ENCODE measurements at places on chromosomes 1 and 21.

DNA sequence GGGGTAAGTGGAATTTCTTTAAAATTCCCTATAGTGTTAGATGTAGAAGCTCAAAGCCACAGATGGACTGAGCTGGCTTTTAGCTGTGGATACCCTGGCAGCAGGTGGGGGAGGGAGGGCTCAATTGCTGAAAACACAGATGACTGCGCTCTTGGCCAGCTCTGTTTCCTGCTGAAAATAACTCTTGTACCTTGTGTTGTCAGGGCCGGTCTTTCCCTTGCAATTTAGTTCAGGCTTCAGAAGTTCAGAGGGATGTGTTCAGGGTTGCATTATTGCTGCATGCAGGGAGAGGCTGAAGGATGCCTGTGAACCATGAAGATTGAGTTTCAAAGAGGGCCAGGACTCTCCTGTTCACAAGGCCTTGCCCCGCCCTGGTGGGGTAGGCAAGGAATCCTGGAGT lies 58.1 kb upstream of the GCLM start:
- no peak for DNase-seq

GRCh38 chr1:247273013-247273412 lies 17.1 kb downstream of the VN1R5 start:
- DNase-seq: no peak

GRCh38 chr1:199688133-199688676 lies 339.3 kb upstream of the NR5A2 start:
- no peak for DNase-seq

- DNase-seq: no peak
Measured at GRCh38 chr21:35677298-35677841, 383.0 kb downstream of the SETD4 start.

DNA sequence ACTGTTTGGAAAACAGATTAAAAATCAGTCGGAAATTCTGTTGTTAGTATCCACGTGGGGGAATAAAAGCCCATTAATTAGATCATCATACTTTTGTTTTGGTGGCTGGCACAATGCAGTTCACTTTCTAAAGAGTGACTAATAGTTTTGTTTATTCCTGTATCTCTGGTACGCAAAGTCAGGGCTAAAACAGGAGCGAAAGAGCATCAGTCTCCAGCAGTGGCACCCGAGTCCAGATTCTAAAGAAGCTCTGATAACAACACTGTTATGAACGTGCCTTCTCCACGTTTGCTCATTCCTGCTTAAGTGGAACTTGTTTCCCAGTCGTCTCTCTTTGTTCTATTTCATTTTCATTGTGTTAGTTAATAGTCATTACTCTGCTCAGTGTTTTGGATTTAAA lies 69.6 kb downstream of the HSPA13 start:
- no peak for DNase-seq

- DNase-seq: no peak
Measured at GRCh38 chr1:218524526-218524925, 179.4 kb downstream of the TGFB2 start.

GRCh38 chr21:34897828-34898227 lies 151.3 kb downstream of the RUNX1 start:
- peak; percentile 30 for DNase-seq

- DNase-seq: no peak
Measured at GRCh38 chr1:9086045-9086444, 16.6 kb upstream of the SLC2A5 start.

DNA sequence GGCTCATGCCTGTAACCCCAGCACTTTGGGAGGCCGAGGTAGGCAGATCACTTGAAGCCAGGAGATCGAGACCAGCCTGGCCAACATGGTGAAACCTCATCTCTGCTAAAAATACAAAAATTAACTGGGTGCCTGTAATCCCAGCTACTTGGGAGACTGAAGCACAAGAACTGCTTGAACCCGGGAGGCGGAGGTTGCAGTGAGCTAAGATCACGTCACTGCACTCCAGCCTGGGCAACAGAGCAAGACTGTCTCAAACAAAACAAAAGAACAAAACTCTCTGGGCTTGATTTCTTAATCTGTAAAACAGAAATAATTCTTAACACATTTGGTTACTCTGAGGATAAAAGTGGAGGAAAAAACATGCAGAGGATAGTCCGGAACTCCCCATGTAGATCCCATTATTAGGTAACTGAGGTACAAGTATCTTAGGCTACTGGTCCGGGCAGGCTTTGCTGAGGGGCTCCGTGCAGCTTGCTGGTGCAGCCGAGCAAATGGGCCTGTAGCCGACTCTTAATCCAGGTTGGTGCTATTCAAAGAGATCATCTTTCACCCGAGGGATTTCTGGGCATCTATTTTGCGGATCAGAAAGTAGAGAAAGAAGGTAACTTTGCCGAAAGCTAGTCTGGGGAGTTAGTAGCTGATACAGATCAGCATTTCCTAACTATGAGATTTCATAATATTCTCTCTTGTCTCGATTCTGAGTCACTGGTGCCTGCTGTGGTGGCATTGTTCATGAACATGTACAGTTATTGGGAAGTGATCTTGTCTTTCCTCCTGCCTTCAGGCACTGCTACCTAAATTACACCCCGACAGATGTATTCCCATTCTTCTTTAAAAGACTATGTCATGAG lies 56.8 kb downstream of the NFIA start:
- no peak for DNase-seq

DNA sequence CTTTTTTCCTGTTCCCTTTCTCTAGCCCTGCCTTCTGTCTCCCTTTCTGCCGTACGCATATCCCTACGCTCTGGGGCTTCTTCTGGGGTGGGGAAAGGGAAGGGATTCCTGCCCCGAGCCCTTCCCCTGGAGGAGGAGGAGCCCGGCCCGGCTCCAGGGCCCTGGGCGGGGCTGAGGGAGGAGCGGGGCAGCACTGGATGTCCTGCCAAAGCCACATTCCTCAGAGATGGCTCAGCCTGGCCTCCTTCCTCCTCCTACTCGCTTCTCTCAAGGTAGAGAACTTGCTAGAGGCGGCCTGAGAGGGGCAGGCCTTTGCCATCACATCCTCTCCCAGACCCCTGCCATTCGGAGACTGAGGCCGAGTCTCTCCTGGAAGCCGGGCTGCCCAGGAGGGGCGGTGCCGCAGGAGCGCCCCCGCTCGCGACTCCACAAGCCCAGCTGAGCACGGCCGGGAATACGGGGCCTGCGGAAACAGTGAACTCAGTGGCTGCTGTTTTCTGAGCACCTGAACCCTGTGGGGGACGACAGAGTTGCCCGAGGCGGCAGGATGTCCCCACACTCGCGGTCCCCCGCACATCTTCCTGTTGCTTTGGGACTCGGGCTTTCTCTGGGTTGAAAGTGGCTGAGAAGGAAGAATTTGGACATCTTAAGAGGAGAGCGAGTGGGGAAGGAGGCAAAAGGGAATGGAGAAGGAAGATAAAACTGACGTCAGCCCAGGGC lies 12.2 kb downstream of the ADAMTSL4 start:
- DNase-seq: peak; percentile 64

GRCh38 chr1:226634611-226635246 lies 86.2 kb downstream of the STUM start:
- DNase-seq: no peak

DNA sequence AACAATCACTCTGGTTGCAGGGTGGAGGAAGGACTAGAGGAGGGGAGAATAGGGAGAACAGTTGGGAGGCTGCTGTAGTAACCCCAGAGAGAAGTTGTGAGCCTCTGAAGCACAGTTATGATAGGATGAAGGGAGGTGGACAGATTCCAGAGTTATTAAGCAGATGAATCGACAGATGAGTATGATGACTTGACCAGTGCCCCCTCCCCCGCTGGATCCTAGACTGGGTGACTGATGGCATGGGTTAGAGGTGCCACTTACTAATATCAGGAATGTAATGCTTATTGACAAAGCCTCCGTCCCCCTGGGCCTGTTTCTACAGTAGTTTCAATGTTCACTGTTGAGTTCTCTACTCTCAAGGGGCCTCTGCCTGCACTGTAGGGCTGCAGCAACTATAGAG lies 14.0 kb upstream of the TIPRL start:
- no peak for DNase-seq

- no peak for DNase-seq
Measured at GRCh38 chr1:209855006-209855405, 27.2 kb downstream of the UTP25 start.
